ENCODE measurements at places on chromosomes 3 and 15.

DNA sequence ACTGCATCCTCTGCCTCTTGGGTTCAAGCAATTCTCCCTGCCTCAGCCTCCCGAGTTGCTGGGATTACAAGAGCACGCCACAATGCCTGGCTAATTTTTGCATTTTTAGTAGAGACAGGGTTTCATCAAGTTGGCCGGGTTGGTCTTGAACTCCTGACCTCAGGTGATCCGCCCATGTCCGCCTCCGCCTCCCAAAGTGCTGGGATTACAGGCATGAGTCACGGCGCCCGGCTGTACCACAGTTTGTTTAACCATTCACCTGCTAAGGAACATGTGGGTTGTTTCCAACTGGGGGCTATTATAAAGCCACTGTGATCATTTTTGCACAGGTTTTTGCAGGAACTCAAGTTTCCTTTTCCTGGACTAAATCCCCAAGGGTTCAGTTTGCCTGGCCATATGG, 123.2 kb upstream of the RAP2B start:
- no peak for DNase-seq

- no peak for DNase-seq
These were observed 8.6 kb downstream of the IRAK2 start for GRCh38 chr3:10173095-10173925.

GRCh38 chr3:35617370-35617769, 22.0 kb upstream of the ARPP21 start:
- DNase-seq: no peak

DNA sequence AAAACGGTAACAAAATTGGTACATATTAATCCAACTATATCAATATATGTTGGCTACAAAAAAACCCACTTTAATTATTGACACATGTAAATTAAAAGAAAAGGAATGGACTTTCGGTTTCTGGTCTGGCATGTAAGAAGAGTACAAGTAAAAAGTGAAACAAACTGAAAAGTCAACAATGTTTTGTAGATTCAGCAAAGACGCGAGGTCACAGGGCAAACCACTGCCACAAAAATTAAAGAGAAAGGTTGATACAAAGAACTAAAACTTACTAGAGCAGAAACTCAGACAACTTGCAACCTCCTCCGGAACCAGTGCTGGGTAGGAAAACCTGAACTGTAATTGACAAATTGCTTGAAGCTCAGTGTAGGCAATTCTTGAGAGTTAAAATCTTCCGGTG, 110.6 kb upstream of the ARPP21 start:
- no peak for DNase-seq

DNA sequence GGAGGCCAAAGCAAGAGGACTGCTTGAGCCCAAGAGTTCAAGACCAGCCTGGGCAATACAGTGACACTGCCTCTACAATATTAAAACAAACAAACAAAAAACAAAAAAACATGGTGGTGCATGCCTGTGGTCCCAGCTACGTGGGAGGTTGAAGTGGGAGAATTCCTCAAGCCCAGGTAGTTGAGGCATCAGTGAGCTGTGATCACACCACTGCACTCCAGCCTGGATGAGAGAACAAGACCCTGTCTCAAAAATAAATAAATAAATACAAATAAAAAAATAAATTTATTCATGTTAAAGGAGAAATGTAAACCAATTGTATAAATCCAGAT, 200.6 kb downstream of the BCHE start:
- no peak for DNase-seq

DNA sequence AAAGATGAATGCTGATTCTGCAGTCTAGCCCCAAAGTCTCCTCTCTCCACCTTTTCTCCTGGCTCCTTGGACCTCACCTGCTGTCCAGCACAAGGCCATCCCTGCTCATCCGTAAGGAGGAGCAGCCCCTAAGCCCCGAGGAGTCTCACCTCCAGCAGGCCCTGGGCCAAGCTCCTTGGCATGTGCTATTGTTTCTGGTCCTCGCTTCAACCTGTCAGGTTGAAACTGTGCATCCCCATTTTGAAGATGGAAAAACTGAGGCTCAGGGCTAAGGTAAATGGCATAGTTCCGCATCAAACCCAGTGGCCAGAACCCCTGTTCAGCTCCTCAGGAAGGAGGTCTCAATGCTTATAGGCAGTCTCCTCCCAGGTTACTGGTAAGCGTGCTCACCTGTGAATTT, 26.1 kb downstream of the CHDH start:
- no peak for DNase-seq

- DNase-seq: no peak
These were observed 88.7 kb upstream of the C15orf39 start for GRCh38 chr15:75112848-75113492.

GRCh38 chr3:98445949-98446406, 17.0 kb upstream of the OR5K1 start:
- DNase-seq: no peak

DNA sequence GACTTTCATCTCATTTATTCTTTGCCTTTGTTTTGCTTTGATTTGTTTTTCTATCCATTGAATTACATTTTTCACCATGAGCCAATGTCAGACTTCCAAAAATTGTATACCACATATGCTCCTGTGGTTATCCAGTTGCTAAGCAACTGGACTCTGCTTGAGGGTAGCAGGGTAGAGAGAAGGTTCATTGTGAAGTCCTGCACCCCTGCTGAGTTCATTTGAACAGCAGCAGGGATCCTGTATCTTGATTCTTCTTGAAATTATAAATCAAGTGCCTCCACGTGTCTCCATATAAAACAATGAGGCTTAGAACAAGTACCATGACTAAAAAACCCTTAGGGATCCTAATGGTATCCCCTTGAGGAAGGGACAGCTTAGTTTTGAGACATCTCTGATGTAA, 449.3 kb downstream of the ROBO2 start:
- no peak for DNase-seq

DNA sequence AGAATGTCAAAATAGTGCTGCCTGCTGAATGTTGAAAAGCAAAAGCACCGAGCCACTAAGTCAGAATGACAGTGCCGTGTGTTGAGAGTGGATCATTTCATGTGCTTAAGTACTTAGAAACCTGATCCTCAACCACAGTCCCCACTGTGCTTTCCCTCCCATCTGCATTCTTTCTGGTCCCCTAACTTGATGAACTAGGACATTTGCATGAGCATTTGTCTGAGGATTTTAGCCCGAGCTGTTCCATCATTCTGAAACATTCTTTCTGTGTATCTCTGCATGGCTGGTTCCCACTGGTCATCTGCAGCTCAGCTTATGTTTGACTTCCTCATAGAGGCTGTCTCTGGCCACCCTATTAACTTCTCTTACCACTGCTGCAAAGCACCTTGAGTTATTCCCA, 42.0 kb downstream of the SST start:
- DNase-seq: no peak

GRCh38 chr3:72748659-72749058, 99.6 kb downstream of the SHQ1 start:
- no peak for DNase-seq

GRCh38 chr3:117399311-117400078, 689.9 kb downstream of the TUSC7 start:
- no peak for DNase-seq

DNA sequence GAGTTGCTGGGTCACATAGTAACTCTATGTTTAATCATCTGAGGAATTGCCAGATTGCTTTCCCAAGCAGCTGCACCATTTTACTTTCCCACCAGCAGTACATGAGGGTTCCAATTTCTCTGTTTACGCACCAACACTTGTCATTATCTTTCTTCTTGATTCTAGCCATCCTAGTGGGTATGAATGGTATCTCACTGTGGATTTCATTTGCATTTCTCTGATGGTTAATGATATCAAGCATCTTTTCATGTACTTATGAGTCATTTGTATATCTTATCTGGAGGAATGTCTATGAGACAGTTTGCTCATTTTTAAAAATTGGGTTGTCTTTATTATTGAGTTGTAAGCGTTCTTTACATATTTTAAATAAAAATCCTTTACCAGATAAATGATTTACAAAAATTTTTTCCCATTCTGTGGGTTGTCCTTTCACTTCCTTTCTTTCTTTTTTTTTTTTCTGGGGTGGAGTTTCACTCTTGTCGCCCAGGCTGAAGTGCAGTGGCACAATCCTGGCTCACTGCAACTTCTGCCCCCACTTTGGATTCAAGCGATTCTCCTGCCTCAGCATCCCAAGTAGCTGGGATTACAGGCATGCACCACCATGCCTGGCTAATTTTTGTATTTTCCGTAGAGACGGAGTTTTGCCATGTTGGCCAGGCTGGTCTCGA, 8.9 kb upstream of the SGO1 start:
- no peak for DNase-seq

DNA sequence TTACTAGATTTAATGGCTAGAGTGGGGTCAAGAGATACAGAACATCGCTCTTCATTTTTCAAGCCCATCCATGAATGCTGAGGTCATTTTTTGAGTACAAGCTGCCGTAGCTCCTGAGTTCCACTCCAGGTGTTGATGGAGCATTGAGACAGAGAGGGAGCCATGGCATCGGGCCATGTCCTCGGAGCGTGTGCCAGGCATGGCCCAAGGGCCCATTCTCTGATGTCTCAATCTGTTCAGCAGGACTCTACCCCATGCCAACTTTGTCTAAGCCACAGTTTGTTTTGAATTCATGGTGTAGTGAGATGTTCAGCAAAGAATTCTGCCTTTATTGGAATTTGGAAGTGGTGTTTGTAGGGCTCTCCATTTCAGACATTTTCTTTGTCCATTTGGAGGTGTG, 110.5 kb upstream of the ADAMTS9 start:
- no peak for DNase-seq

- no peak for DNase-seq
These were observed 59.2 kb downstream of the LIPC start for GRCh38 chr15:58490888-58491473.

- DNase-seq: no peak
These were observed 144.0 kb downstream of the GREM1 start for GRCh38 chr15:32861761-32862160.
